Activated naive CD4-positive, alpha-beta T cell treated with anti-CD3 and anti-CD28 coated beads, Interleukin-2, amount 50 U/mL, for 16 hours (primary cell): ENCODE measurements at places on chromosomes 2 and 18.

DNA sequence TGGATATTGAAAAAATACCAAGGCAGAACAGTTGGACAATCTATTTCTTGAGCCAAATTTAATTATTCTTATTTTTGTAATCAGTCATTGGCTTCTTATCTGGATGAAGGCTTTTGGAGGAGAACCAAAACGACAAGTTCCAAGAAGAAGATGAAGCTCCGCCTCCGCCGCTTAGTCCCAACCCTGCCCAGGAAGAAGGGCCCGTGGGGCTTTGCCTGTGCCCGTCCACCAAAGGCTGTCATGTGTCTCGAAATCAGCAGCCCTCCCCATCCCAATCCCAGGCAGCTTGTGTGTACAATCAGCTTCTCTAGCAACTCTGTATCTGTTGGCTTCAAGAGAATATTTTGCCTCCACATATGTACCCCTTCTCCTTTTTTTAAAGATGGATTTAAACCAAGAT is 24.6 kb downstream of the PTRHD1 start:
- DNase-seq = no peak

DNA sequence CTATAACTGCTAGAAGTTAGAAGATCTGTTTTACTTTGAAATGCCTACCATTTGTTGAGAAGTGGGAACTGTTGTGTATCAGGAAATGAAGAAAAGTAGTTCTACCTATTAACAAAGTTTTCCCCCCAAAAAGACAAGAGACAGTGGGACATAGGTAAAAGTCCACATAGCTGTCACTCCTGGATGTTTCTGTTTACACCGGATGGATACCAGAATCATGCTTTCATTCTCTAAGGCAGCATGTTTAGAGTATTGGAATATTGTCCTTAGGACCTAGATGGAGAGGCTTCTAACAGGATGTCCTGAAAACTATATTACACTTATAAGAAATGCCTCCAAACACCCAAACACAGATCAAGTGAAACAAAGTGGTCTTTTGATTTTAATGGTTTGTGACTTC is 143.1 kb downstream of the MCFD2 start:
- DNase-seq = no peak

DNA sequence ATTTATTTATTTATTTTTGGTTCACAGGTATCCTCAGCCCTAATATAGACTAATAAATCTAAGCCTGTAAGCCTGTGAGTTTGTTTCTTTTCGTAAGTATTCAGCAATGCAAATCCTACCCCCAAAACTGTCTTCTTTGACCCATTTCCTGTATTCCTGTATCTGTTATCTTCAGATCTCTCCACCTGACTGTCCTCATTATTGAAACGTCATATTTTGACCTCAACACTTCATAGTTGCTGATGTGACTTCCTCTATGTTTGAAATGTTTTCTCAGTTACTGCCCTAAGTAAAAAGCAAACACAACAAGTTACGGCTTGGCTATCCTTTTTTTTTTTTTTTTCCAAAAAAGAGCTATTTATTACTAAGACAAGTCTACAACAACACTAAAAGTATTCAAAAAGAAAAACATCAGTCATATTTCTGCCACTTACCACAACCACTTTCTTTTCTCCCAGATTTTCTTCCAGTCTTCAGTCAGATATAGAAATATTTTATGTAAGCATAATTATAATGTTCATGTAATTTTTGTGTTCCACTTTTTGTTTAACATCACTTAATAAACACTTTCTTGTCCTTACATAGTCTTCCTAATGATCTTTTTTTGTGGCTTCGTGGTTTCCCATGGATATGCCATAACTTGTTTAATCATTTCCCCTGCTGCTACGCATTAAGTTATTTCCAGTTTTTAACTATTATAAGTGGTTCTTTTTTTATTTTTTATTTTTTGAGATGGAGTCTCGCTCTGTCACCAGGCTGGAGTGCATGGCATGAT is 45.0 kb upstream of the EML4 start:
- DNase-seq = no peak

DNA sequence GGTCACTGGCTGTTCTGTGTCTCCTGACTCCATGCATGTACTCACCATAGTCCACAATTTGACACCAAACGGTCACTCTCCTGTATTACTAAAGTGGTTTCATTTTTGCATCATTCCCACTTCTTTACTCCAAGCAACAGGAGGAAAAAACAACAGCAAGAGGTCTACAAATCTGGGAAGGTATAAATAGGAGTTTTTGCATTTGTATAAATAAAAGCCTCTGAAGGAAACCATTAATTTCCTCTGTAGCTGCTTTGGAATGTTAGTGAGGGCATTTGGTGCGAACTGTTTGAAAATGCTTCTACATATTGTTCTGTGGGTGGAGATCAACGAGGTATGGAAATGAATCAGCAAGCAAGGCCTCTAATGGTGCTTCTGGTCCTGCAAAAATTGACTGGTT is 148.5 kb upstream of the DLX2 start:
- DNase-seq = no peak

DNA sequence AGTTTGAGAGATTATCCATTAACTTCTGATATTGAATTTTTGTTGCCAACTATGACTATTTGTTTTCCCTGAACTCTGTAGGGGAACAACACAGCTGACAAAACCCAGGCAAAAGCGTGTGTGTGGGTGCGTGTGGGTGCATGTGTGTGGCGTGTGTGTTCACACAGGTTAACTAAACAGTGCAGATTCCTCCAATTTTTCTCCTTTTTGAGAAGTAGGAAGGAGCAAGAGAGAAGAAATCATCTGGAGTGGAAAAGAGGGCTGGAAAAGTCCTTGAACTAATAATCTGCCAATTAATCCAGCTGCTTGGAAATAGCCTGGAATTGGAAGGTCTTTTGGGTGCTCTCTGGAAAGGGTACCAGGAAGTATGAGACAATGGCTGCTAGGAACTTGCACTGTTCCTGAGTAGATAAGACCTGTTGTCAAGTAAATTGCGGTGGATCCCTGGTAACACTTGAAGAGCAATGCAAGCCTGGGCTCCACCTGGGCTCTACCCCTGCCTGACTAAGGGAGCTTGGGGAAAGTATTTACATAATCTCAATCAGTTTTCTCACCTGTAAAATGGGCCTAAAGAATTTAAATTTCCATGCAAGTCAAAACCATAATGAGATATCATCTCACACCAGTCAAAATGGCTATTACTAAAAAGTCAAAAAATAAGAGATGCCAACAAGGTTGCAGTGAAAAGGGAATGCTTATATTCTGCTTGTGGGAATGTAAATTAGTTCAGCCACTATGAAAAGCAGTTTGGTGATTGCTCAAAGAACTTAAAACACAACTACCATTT is 40.5 kb upstream of the IL1R1 start:
- no peak for DNase-seq

DNA sequence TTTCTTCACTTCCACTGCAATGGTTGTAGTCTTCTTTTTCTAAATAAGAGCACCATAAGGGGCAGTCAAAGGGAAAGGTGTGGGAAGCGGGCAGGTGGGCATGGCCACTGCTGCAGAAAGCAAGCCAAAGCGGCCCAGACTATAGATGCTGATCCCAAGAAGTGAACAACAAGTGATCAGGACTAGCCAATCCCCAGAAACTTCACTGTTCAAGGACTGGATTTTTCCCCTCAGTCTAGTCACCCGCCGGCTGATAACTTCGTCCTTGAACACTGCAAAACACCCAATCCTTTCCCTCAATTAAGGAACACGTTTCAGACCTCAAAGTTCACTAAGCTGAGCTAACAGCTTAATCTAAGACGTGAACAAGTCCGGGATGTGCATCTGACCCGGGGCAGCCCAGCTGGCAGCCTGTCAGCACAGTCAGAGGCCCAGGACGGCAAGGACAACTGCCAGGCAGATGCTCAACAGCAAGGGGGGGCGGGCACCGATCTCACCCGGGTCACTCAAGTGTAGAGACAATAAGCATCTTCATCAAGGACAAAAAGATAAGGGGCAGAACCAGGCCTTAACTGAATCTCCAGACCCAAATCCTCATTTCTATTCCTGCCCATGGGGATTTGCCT is 59.8 kb downstream of the HDLBP start:
- no peak for DNase-seq

DNA sequence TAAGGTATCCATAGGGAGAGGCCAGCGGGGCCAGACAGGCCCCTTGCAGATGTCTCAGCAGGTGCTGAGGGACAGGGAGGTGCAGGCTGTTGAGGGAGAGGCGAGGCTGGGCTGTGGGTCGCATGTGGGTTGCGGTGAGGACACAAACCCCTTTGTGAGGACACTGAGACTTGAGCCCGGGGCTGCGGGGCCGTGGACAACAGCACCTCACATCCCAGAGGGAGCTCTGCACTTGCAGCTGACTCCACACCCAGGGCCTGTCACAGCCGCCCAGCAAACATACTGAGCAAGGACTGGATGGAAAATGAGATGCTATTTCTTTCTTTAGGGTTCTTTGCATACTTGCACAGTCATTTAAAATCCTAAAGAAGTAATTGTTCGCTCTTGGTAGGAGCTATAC is 95.3 kb upstream of the NFATC1 start:
- no peak for DNase-seq

DNA sequence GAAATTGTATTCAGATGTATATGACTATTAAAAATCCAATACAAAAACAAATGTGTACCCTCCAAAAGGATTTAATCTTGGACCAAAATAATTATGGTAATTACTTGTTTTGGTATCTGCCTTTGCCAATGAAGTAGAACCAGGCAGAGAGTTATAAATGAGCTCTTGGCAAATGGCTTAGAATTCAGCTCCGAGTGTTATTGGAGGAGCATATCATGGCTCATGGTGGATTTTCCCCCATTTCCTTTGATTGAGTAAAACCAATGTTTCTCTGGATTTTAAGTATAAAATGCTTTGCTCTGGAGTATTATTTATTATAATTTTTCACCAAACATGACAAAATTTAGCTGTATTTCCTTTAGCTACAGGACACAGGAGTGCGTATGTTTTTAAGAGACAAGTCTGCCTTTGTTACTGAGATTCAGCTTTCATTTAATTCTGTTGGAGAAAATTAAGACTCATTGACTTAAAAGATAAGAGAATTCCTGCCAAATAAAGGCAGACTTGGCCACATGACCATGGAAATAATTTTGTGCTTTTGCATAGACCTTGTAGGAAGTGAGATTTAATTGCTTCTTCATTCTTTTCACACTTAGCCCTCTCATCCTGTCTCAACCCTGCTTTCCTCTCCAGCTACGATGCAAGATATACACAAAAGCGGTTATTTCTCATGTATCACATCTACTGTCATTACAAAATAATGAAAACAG is 281.0 kb upstream of the SOX11 start:
- no peak for DNase-seq

- DNase-seq = no peak
Observed at GRCh38 chr2:28588292-28588670, 92.4 kb downstream of the PLB1 start.

GRCh38 chr2:74374509-74375205 is 5.5 kb downstream of the DCTN1 start:
- DNase-seq = no peak
